CD4-positive, alpha-beta T cell treated with Interleukin-6 at 100 ng/mL for 8 hours (primary cell): ENCODE measurements at places on chromosomes 4 and X.

DNA sequence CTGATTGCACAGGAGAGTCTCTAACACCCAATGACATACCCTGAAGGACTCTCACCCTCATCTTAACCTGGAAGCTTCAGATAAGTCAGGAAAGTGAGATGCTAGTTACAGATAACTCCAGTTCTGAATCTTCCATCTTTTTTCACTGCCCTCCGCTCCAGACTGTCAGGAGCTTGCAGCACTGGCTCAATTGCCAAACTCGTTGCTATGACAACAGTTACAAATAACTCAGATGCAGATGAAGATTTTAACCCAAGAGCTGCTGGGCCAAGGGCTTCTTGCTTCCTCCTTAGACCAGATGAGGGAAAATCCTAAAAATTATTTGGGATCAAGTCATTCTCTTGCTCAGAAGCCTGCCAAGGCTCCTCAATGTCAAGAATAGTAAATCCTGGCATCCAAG is 109.1 kb upstream of the HUWE1 start:
- no peak for DNase-seq

DNA sequence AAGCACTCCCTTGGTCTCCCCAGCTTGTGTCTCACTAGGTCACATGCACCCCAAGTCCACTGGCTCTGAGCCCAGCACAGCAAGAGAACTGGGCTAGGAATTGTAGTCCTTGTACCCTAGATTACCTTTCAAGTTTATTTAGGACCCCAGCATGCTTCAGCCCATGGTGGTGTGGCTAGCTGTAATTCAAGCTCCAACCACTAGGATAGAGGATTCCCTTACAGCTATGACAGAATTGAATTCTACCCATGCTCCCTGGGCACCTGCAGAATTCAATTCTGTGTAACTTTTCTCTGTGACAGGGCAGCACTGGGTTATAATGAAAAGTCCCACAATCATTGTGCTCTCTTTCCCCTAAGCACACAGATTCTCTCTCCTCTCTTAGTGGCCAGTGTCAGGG is 253.8 kb upstream of the DMD start:
- DNase-seq: no peak

DNA sequence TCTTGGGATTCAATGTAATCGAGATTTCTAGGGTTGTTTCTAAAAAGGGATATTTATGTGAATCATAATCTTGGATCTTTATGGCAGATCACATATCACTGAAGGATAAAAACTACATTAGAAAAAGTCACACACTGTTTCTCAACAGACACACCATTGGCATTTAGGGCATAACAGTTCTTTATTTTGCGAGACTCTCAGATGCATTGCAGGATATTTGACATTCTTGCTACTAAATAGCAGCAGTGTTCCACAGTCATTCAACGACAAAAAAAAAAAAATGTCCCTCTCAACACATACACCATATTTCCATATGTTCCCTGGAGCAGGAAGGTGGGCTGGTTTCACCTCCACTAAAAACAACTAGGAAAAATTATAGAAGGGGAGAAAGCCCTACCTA is 243.4 kb upstream of the PCDH18 start:
- DNase-seq: no peak

- no peak for DNase-seq
These were observed 40.4 kb upstream of the DDX53 start for GRCh38 chrX:22959204-22959920.

DNA sequence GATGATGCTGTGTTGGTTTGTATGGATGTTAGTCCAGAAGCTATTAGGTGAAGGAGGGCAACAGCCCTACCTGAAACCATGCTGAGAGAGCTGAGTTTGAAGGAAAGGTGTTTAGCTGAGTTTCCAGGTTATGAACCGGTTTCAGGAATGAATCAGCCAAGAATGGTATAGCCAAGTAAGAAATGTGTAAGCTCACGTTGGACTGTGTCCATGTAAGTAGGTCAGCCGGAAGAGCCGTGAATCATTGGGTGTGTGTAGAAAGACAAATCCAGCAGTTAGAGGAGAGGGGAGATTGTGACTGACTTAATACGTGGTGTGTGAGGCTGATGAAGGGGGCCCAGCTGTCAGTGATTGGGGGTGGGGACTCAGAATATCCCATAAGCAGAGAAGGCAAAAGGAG is 77.2 kb upstream of the SPIN4 start:
- DNase-seq: no peak

DNA sequence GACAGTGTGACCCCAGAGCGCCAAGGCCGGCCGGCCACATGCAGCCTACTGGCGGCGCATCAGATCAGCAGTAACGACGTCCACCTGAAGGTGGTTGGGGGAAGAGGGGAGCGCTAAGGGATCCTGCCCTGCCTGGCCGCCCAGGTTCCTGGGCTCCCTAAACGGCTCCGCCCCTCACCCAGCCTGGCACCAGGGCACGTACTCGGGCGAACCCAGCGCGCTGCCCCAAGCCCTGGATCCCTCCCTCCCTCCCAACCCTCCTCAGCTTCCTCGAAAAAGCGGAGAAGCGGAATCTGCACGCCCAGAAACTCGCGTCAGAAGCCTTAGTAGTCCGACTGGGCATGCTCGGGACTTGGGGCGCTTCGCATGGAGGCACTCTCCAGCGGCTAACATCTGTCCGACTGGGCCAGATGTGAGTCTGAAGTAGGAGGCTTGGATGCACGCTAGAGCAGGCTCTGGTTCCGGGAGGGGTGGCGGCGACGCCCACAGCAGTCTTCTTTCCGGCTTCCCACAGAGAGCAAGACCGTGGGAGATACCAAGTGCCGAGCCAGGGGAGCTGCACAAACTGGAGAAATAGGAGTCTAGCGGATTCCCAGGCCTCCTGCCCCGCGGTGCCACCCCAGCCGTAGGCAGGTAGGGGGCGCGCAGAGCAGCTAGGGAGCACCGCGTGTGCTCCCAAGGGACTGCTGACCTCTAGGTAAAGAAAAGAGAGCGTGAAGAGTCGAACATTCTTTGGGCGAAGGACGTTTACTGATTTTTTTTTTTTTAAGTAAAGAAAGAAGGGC is 114.3 kb upstream of the TEX13C start:
- DNase-seq: no peak

DNA sequence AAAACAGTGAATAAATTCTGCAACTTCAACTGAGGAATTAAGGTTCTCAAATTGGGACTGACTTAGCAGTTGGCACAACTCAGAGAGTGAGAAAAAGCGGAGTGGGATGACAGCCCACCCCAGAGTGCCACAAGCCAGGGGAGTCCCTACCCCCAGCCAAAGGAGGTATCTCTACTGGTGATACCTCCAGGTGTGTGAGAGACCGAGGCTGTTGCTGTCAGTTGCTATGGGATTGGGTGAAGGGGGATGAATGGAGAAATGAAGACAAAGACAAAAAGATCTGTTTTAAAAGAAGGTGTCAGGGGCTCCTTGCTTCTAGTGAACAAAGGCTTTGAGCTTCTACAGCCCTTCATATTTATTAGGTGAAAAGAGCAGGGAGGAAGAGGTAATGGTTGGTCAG is 71.4 kb upstream of the UGT2B10 start:
- no peak for DNase-seq

- no peak for DNase-seq
These were observed 98.1 kb downstream of the ADGRL3 start for GRCh38 chr4:61298178-61298740.

DNA sequence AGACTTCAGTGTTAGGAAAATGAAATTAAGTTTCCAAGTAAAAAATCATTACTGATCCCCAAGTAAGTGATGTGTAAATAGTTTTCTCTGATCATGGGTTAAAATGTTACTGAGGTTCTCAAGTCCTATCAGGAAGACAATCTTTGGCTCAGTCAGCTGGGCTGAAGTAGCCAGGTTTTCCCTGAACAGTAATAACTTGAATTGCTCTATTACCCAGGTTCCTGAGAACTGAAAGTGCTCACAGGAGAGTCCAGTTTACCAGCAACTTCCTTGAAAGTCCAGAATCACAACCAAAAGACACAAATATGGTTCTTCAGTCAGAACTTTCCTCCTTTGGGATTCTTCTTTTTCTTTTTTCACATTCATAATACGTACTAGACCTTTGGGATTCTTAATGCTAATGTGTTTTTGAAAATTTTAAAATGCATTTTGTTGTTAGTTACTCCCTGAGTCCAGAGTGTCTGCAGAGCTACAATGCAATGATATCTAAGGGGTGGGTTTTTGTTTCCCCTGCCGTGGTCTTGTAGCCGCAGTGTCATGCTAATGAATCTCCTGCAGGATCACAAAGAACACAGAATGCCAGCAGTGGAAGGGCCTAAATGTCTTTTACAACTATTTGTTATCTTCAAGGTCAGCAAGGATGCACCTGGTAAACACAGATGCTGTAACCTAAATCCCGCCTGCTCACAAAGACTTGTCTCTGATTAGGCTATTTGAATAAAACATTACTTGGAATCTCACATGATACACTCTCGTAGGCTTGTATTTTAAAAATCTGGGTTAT is 439.8 kb upstream of the NR3C2 start:
- DNase-seq: no peak

- DNase-seq: no peak
These were observed 9.9 kb downstream of the CASK start for GRCh38 chrX:41913476-41913875.

DNA sequence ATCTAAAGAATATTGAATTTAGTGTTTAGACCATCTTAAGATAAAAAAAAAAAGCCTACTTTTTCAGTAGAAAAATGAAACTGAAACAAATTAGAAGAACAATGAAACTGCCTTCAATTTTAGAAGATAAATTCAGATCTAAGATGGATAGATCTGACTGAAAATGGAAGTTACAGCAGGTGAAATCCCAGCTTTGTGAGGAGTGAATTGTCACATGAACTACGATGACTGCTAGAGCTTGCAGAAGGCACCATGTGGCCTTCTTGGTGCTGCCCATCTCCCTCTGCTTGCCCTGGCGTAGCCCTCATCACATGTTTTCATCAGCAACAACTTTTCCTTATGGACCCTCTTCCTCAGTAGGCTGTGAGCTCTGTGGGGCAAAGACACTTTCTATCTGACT is 51.4 kb upstream of the EMCN start:
- no peak for DNase-seq

DNA sequence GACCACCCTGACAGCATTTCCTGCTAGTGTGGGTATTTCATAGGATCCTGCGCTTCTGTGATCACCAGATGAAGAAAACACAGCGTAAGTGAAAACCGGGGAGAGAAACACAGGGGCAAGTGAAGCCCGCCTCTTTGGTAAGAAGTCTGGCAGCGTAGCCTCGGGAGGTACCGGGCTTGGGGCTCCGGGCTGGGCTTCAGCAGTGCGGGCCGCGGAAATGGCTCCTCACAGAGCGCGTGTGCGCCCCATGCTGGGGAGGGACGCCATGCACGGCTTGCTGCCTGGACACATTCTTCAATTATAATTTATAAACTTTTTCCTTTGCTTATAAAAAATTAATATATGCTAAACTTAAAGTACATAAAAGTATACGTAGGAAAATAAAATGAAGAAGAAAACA is 151.5 kb downstream of the AFAP1 start:
- no peak for DNase-seq

- DNase-seq: no peak
These were observed 34.4 kb upstream of the CENPU start for GRCh38 chr4:184768296-184768695.

- DNase-seq: no peak
These were observed 34.5 kb upstream of the KDR start for GRCh38 chr4:55159851-55160250.
